ENCODE measurements at places on chromosomes 11 and 22. TPM values are rescaled to one million over a fixed set of nuclear protein-coding genes. Genes with fewer than 3 reads are reported as not detected.

The SLC22A12 gene
- total RNA-seq, result not detected

The KRTAP5-10 gene
- not detected for total RNA-seq

DNA sequence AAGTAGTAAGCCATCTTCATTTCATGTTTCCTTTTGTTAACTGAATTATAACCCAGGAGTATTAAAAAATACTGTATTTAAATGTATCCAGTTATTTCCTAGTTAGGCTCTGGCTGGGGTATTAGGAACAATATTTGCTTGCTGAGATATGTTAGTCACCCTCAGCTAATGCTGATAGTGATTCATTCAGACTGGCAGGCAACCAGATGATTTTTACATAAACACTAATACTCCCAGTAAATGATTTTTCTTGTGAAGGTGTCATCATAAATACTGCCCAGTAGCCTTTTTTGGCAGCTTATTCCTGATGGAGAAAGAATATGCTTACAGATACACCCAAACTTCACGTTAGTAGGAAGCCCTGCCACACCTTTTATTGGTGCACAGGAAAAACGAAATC, 8.1 kb downstream of the YWHAH start:
- peak; percentile 93 for DNase-seq

- DNase-seq, result no peak
These were observed 16.2 kb upstream of the MFRP start for GRCh38 chr11:119362741-119363080.

GRCh38 chr11:81444297-81444696, 1289.4 kb downstream of the FAM181B start:
- DNase-seq, result no peak
